ENCODE measurements at places on chromosomes 11 and 22.

- no peak for DNase-seq
Observed at GRCh38 chr11:65727865-65728264, 7.3 kb upstream of the RNASEH2C start.

DNA sequence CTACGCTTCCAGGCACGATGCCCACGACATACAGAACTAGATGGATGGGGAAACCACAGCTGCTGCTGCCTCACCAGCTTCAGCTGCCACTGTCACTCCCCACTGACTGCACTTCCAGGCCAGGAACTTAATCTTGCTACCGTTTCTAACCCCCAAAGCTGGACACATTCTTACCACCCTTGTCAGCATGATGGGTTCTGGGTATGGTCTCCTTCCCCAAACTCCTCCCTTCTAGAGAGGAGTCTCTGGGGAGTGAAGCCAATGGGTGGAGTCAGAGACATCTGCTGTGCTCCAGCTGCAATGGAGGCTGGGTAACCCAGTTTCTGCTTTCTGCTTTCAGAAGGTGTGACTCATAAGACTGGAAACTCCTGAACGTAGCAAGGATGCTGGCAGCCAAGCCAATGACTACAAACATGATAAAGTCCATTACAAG, 87.0 kb upstream of the THY1 start:
- no peak for DNase-seq

DNA sequence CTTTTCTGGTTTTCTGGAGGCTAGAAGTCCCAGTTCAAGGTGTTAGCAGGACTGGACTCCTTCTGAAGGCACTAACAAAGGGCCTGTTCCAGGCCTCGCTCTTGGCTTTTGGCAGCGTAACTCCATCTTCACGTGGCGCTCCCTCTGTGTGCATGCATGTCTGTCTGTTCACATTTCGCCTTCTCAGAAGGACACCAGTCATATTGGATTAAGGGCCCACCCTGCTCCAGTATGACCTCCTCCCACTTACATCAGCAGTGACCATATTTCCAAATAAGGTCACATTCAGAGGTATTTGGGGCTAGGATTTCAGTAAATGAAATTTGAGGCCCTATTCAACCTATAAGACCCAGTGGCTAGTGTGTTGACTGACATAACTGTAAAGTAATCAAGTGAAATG, 20.0 kb downstream of the APLP2 start:
- no peak for DNase-seq

- peak; percentile 54 for DNase-seq
Observed at GRCh38 chr11:1574238-1574932, 2.3 kb upstream of the DUSP8 start.

DNA sequence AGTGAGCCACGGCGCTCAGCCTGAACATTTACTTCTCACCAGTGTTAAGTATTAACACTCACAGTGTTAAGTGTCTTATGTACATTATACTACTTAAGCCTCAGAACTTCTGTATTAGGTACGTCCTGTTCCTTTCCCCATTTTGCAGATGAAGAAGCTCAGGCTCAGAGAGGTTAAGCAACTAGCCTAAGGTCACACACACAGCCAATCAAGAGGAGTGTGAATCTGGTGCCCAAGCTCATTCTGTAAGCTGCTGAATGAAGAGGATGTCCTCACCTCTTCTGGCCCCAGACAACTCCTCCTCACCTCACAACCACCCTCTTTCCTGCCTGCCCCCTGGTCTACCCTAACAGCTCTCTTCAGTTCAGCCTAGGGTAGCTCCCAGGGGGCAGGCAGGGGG, 29.9 kb downstream of the CREB3L1 start:
- DNase-seq: no peak

- no peak for DNase-seq
Observed at GRCh38 chr11:92790366-92790765, 179.1 kb upstream of the MTNR1B start.

GRCh38 chr11:65530157-65530496, 5.2 kb downstream of the SCYL1 start:
- DNase-seq: peak; percentile 40

- DNase-seq: no peak
Observed at GRCh38 chr11:5547982-5548381, 358 bp downstream of the OR52H1 start.

GRCh38 chr11:15965562-15966250, 390.6 kb downstream of the SOX6 start:
- DNase-seq: no peak

- no peak for DNase-seq
Observed at GRCh38 chr22:43404673-43405385, 7.0 kb upstream of the MPPED1 start.

- DNase-seq: no peak
Observed at GRCh38 chr11:75700940-75701339, 16.7 kb upstream of the MOGAT2 start.

DNA sequence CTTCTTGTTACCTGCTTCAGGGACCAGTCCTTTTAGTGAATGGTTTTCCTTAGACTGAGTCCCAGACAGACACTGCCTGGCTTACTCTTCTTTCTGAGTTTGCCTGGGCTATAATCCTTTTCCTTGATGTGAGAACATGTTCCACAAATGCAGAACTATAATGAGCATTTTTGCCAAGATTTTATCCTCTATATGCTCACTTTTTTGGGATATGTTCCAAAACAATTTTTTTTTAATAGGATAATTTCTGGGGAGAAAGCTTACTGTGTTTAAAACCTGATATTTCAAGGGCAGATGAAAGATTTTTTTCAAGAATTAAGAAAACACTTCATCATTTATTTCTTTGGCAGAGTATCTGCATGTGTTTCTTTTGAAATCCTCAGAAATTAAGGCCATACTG, 110.0 kb upstream of the TENM4 start:
- DNase-seq: no peak

GRCh38 chr11:79762279-79762921, 321.6 kb upstream of the TENM4 start:
- no peak for DNase-seq

GRCh38 chr11:18748766-18749365, 22.9 kb upstream of the IGSF22 start:
- DNase-seq: no peak

DNA sequence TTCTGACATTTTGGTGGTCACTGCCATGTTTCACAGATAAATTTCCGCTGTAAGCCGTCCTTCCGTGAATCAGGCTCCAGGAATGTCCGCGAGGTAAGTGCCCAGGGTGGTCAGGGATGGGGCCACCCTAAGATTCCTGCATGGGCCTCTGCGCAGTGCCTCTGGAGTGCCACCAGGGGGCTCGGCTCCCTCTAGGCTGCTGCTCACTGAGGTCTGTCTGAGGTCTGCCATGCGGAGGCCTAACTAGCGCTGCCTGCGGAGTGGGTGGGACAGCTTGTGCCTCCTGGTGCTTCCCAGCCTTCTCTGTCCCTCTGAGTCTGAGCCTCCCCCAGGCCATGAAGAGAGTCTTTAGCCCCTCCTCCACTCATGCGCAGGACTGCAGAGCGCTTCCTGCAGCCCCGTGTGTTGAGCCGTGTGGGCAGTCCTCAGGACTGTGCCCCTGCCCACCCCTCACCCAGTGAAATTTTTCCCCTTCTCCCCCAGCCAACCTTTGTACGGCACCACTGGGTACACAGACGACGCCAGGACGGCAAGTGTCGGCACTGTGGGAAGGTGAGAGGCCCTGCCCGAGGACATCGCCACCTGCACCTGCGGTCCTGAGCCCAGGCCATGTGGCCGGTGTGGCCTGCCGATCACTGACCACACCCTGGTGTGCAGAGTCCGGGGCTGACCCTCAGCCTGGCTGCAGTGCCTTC, 11.9 kb upstream of the MDK start:
- DNase-seq: peak; percentile 44

- DNase-seq: no peak
Observed at GRCh38 chr22:48276994-48277867, 1514.8 kb downstream of the TBC1D22A start.

DNA sequence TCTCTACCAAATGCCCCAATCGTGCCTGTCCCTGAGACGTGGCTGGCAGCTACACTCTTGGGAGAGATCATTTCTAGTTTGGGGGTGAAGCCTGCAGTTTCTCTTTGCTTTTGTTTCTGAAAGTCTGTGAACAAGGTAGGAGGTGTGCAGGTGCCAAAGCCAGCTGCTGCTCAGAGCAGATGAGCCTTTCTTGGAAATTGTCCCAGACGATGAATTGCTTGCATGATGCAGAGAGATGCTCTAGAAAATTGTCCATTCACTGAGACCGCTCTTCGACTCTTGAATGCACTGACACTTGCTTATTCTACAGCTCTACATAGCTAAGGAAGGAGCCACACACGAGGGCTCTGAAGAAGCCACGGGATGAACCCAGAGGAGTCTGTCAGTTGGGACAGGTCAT, 225.6 kb upstream of the E2F8 start:
- no peak for DNase-seq

DNA sequence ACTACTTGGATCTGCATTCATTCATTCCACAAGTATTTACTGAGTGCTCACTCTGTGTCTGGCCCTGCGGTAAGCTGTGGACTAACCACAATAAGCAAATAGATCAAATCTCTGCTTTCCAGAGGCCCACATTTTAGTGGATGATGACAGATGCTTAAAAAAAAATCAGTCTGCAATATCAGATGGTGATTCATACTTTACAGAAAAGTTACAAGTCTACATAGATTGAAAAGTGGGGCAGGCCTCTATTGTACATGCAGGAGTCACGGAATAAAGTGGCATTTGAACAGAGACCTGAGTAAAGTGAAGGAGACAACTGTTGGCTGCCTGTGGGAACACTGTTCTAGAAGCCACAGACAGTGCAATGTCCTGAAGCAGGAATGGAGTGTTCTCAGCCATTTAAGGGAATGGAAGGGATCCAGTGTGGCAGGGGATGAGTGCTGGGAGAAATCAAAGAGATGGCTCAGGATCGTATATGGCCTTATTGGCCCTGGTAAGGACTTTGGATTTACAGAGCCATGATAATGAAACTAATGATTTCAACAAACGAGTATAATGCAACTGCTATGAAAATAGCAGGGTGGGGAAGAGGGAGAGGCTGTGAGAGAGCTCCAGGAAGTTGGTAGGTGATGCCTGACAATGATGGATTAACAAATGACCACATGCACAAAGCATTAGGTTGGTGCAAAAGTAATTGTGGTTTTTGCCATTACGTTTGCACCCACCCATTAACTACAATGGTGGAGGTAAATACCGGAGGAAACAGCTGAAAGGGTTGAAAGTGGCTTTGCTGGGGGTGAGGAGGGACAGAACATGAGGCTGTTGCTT, 31.1 kb downstream of the TMEM45B start:
- DNase-seq: no peak

- no peak for DNase-seq
Observed at GRCh38 chr11:86355256-86355655, 19.4 kb upstream of the CCDC81 start.

- no peak for DNase-seq
Observed at GRCh38 chr11:44658506-44658850, 68.3 kb upstream of the TSPAN18 start.

GRCh38 chr11:72430741-72431570, 3.4 kb downstream of the CLPB start:
- DNase-seq: peak; percentile 9

- DNase-seq: no peak
Observed at GRCh38 chr11:42571878-42572610, 739.8 kb upstream of the API5 start.

DNA sequence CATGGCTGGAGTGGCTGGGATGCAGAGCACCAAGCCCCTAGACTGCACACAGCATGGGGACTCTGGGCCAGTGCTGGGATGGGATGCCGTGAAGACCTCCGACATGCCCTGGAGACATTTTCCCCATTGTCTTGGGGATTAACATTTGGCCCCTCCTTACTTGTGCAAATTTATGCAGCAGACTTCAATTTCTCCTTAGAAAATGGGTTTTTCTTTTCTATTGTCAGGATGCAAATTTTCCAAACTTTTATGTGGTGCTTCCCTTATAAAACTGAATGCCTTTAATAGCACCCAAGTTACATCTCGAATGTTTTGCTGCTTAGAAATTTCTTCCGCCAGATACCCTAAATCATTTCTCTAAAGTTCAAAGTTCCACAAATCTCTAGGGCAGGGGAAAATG, 29.2 kb downstream of the RSF1 start:
- DNase-seq: no peak
